ENCODE measurements at places on chromosomes 3 and 15.

GRCh38 chr3:178455946-178456345 lies 80.3 kb upstream of the KCNMB2 start:
- no peak for DNase-seq

DNA sequence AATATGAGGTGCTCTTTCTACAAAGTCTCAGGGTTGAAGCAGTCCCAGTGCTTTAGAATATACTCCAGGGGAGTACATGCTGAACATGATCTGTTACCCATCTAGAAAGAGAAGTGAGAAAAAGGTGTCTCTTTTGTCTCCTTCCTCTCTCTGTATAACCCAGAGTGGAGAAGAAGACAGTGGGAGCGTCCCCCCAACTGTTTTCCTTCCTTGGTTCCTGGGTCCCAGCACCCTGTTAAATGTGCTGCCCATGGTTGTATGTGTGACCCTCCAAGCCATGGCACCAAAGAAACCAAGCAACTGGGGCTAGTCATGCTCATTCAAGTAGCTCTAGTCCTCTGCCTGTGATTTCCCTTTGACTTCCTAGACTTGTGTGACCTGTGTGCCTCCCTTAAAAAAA lies 683.7 kb downstream of the TBL1XR1 start:
- DNase-seq: no peak

- DNase-seq: no peak
Observed at GRCh38 chr3:125123451-125124305, 67.9 kb upstream of the HEG1 start.

DNA sequence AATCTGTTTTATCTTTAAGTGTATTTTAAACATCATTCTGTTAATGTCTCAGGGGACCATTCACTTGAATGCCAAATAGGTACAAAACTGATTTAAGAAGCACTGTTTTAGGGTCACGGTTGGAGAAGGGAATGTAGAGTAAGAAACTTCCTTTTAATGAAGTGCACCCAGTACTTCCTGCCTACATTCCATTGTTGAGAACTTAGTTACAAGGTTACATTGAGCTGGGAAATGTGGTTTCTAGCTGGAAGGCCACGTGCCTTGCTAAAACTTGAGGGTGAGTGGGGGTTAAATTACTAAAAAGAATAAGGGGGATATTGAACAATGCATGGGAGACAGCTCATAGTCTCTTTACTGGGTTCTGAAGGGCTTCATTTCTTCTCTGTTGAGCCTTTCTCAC lies 78.3 kb upstream of the TBC1D5 start:
- DNase-seq: no peak

DNA sequence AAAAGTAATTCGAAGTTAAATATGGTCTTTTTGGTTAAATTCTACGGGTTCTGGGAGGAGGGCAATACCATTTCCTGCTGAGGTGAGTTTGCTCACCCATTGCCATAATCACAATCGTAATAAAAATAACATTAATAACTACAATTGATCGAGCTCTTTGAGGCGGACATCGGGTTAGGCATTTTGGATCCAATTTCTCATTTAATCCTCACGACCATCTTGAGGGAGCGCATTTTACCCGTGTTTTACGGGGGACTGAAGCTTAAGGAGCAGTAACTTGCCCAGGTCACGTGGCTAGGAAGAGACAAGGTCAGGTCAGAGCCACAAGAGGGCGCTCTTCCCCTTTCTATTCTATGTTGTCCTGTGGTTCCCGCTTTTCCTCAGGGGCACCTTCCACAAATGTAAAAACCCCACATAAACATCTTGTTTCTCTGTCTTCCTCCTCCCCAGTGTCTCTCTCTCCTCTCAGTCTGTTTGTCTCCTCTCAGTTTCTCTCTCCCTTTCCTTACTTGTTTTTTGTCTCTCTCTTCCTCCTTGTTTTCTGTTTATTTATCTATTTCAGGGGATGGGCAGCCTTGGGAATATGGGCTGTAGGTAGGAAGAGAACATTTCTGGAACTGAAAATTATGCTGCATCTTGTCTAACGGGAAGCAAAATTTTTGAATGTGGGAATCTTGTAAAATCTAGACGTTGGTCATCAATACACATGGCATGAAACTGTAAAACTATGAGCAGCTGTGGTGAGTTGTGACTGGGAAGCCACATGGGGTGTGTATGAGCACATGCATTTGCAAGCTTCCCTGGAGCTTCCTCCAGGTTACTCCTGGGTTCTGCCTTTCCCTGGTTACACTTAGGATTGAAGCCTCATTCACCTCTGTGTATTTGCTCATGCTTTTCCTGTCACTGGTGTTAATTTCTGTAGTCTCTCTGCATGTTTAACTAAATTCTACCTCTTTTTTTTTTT lies 71.0 kb downstream of the SQOR start:
- peak; percentile 42 for DNase-seq

- DNase-seq: no peak
Observed at GRCh38 chr15:64237677-64238076, 74.9 kb upstream of the PPIB start.

GRCh38 chr3:159830523-159831154 lies 158.0 kb upstream of the IL12A start:
- no peak for DNase-seq

GRCh38 chr3:126393563-126393962 lies 1.1 kb upstream of the CFAP100 start:
- no peak for DNase-seq

- DNase-seq: no peak
Observed at GRCh38 chr3:73060302-73060723, 1.1 kb upstream of the EBLN2 start.

DNA sequence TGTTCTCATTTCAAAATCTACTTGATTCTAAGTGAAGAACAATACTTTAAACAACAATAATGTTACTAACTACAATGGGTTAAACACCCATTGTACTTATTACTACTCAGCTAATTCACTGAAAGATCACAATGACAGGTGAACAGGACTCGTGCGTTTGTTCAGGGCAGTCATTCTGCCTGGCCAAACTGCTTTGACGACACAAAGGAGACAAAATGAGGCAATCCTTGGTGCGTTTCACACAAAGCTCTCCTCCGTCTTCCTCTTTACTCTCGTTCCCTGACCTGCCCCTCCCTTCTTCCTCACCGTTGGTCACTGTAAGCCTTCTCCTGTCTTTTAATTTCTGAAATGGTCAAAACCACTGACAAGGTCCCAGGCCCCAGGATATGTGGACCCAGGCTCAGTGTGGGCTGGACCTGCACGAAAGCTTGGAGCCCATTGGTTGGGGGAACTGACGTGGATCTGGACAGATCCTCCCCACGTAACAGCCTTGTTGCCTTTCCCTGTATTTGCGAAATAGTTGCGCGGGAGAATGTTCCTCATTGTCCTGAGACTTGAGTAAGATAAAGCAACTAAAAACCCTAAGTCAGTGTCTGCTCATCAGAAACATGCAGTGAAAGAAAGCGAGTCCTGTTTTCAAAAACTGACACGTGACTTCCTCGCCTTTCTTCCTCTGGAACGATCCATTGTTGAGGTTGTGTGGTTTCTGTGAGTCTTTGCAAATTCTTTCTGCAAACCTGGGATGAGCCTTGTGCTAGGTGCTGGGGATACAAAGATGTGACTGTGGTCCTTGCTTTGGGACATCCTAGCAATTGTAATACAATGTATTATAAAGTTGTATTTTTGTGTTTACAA lies 147.1 kb upstream of the RGMA start:
- DNase-seq: no peak

DNA sequence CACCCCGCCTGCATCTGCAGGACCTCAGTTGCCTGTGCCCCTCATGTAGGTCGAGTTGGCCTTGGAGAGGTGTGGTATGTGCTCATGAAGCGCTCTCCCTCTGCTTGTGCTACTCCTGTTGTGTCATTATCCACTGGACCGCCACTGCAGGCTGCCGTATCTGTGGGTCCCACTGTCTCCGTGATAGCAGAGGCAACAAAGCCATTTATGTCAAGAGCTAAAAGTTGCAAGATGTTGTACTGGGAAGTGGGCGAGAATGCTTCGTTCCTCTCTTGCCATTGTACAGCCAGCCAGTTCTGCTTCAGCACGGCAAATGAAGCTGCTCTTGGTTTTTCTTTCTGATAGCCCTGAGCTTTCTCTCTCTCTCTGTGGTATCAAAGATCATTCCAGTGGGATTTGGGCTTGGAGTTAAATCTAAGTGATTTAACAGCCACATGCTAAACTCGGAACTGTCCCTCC lies 89.0 kb downstream of the TMEM212 start:
- no peak for DNase-seq

DNA sequence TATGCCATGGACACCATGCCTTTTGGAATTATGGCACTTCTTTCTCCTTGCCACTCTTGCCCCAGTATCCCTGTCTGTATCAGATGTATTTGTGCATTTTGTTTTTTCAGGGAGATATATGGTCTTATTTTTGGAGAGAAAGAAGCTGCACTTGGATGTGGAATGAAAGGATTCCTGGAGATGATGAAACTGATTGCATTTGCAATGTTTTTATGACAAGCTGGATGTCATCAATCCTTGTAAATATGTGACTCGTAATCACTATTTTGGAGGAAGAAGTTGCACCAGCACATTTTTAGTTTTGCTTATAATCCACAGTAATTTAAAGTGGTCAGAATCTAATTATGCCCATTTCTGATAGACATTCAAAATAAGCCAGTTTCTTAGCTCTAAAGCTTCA lies 165.0 kb downstream of the NR1D2 start:
- no peak for DNase-seq

DNA sequence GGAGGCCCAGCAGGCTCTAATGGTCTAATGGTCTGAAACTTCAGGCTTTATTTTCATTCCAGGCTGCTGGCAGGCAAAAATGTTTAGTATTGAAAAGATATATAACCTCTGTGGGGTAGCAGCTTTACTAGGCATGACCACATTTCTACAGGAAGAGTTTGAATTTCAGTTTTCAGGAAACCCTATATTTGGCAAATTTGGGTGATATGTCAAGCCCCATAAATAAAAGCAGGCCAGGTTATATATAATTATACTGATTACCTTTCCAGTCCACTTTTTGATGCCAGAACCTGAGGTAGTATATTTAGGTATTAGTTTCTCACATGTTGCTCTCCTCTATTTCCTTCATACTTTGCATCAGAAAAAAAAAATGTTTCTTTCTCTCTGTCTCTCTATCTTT lies 37.2 kb upstream of the PHLDB2 start:
- DNase-seq: no peak

GRCh38 chr3:36215241-36215640 lies 165.1 kb upstream of the STAC start:
- no peak for DNase-seq

- no peak for DNase-seq
Observed at GRCh38 chr3:155549087-155549486, 195.8 kb downstream of the PLCH1 start.

- DNase-seq: no peak
Observed at GRCh38 chr3:144968750-144969350, 997.2 kb downstream of the DIPK2A start.

- no peak for DNase-seq
Observed at GRCh38 chr3:13251166-13251903, 168.8 kb downstream of the NUP210 start.

- no peak for DNase-seq
Observed at GRCh38 chr3:131694376-131694775, 191.6 kb upstream of the MRPL3 start.

DNA sequence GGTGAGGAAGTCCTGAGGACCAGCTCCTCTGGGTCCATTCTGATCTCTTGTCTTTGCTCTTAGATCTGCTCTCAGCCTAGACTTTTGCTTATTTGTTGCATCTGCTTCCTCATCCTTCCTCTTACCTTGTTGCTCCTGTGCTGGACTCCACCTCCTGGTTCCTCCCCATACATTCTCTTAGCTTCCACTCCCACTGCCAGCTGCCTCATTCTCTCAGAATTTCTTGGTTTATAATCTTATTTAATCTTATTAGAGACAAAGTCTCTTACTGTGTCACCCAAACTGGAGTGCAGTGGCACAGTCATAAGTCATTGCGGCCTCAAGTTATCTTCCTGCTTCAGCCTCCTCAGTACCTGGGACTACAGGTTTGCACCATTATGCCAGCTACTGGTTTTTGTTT lies 68.2 kb upstream of the PSMD6 start:
- DNase-seq: no peak

- no peak for DNase-seq
Observed at GRCh38 chr3:105676621-105677300, 192.1 kb downstream of the CBLB start.

DNA sequence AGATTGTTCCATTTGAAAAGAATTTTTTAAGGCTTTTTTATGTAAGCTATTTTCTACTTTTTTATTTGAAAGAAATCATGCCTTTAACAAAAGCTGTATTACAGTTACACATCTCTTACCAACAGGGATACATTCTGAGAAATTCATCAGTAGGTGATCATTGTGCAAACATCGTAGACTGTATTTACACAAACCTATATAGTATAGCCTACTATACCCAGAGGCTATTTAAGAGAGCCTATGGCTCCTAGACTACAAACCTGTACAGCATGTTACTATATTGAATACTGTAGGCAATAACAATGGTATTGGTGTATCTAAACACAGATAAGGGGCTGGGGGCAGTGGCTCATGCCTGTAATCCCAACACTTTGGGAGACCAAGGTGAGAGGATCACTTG lies 43.1 kb downstream of the PEAK1 start:
- DNase-seq: no peak

DNA sequence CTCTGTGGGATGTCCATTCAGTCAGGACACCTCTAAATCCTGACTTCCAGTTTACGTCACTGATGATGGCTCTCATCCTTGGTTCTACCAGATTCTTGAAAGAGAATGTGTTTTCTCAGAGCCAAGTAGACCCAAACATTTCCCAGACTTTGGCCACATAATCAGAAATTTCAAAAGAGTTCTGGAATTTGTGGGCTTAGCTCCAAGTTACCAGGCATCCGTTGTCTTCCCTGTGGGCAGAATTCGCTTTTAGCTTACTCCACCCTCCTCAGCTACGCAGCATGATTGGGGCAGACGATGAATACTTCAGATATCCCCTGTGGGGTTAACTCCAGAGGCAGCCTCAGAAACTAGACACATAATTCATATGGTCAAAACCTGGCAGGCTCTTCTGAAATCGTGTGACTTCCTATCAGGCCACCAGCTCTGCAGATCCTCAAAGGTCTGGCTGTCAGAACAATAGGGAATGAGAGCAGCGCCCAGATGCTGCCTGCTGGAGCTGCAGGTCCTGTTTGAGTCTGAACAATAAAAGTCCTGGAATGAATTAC lies 30.6 kb downstream of the CRTC3 start:
- DNase-seq: no peak
